Central memory CD4-positive, alpha-beta T cell (primary cell): ENCODE measurements at places on chromosomes 5 and 9.

DNA sequence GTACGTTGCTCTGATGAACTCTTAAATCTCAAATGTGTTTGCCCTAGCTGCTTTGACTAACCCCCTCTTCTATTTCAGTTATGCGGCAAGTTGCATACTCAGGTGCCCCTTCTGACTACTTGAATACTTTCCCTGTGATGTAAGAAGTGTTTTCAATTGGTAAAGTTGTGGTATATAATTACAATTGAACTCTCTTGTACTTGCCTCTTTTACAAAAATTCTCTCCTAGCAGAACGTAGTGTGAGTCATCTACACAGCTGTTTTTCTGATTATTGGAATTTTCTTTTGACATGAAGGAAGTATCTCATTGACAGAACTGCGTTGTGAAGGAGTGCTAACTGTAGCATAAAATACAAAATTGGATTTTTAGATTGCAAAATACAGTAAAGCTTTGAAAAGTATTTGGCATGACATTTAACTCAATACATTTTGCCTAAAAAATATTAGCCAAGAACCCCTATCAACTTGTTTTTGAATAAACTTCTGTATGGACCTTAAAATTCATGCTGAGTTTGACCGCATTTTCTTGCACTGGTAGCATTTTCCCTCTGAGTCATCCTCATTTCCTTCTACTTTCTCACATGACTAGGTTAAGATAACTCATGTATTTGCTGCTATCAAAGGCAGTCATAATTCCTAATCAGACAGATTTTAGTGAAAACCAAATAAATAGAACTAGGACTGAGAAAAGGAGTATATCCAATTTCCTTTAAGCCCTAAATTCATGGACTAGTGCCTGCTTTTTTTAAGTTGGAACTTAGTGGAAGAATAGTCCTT is 6.3 kb downstream of the CRHBP start:
- no peak for DNase-seq

- DNase-seq: no peak
Observed at GRCh38 chr5:149429839-149430721, 51.0 kb upstream of the IL17B start.

GRCh38 chr5:140602147-140602546 is 30.8 kb downstream of the CD14 start:
- DNase-seq: no peak

DNA sequence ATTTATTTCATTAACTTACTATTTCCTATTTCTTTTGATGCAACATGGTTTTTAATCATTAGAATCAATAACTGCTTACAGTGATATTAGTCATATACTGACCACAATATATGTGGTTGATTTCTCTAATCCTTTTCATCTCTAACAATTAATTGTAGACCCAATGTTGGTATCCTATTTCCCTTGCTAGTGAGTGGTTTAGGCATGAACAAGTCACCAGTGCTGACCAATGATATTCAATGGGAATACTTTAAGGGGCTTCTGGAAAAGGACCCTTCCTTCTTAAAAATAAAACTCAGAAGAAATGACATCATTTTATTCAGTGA is 672.4 kb upstream of the GRAMD2B start:
- DNase-seq: no peak

- peak; percentile 62 for DNase-seq
Observed at GRCh38 chr5:142699184-142699720, 13.4 kb upstream of the FGF1 start.

- no peak for DNase-seq
Observed at GRCh38 chr9:32866273-32866672, 82.9 kb downstream of the TMEM215 start.

GRCh38 chr5:99379187-99379586 is 450.4 kb upstream of the CHD1 start:
- no peak for DNase-seq

- no peak for DNase-seq
Observed at GRCh38 chr5:21236971-21237427, 1249.0 kb upstream of the CDH18 start.

- no peak for DNase-seq
Observed at GRCh38 chr5:170034231-170034630, 53.9 kb upstream of the INSYN2B start.

- DNase-seq: no peak
Observed at GRCh38 chr5:180487556-180487955, 6.6 kb upstream of the CNOT6 start.

- DNase-seq: no peak
Observed at GRCh38 chr9:1415146-1415545, 365.0 kb downstream of the DMRT2 start.

DNA sequence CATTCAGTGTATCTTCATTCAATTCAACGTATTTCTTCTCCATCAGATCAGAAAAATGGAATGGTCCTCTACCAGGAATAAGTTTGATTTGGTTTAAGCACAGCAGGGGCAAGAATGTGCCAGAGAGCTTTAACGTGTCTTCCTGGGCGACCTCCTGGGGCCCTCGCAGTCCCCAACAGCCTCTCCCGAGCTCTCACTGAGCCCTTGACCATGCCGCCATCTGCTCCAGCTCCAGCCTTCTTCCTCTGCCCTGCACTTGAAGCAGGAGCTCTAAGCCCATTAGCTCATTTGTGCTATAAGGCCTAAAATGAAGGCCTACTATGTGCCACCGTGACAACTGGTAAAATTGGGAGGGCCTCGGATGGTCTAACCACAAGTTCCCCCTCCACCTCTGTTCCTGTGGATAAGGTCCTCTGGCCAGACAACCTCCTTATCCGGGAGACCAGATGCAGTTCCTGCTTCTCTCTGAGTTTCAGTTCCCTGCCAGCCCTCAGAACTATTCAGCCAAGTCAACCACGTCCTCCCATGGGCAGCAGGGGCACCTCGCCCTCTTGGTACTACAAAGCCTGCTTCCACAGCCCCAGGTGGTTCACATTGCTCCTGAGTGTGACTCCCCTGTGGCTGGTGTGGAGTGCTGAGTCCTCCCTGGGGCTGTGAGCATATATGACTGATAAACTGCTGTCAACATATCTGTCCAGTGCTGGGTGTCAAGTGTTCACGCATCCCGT is 35.8 kb downstream of the C5orf15 start:
- no peak for DNase-seq

- DNase-seq: no peak
Observed at GRCh38 chr9:77851882-77852595, 179.6 kb downstream of the GNAQ start.

GRCh38 chr9:112078432-112078831 is 96.7 kb downstream of the SUSD1 start:
- no peak for DNase-seq

DNA sequence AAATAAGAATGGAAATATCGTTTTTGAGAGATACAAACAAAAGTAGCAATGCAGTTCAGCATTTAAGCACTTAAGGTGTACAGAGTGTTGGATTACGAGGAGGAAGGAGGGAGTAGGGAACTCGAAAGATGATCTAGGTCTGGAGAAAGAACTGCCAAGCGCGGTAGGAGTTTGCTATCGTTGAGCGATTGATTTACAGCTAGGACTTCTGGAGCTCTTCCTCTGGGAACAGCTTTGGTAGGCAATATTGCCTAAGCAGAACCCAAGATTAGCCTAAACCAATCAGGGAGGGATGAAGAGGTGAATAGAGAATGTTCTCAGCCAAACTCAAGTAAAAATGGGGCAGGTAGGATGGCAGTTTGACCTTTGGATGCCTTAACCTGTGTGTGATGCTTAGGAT is 965 bp downstream of the CLTA start:
- no peak for DNase-seq

DNA sequence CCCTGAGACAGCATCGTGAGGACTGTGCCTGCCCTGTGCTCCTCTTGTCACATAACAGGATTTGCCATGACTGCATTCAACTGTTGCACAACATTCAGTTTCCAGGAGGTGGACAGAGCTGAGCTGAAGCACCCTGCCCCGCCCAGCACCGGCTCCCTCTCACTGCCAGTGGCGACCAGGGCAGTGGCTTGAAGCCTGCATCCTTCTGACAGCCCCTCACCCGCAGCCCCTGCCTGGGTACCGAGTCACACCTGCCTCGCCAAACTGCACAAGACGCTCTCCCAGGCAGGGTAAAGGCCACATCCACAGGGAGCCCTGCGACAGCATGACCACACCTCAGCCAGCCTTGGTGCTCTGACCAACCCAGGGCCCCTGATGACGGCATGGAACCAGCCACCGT is 59.9 kb upstream of the ZNF354A start:
- no peak for DNase-seq
